Right cardiac atrium (tissue), 5 donors: ENCODE measurements at places on chromosomes 2 and 18. TPM values are rescaled to one million over a fixed set of nuclear protein-coding genes. Genes with fewer than 3 reads are reported as not detected.

Gene SNORC
- total RNA-seq: 1.6 TPM

Gene C2orf66
- not detected for total RNA-seq

Gene NEURL3
- not detected for total RNA-seq

Gene RAB27B
- total RNA-seq: 0.29 TPM

Gene FLACC1
- 6.8 TPM for total RNA-seq

Gene SYT4
- total RNA-seq: 1.0 TPM

Gene KIF3C
- 4.0 TPM for total RNA-seq

Gene MC4R
- not detected for total RNA-seq

- no peak for DNase-seq
Measured at GRCh38 chr2:31038385-31038784, 99.9 kb downstream of the GALNT14 start.

DNA sequence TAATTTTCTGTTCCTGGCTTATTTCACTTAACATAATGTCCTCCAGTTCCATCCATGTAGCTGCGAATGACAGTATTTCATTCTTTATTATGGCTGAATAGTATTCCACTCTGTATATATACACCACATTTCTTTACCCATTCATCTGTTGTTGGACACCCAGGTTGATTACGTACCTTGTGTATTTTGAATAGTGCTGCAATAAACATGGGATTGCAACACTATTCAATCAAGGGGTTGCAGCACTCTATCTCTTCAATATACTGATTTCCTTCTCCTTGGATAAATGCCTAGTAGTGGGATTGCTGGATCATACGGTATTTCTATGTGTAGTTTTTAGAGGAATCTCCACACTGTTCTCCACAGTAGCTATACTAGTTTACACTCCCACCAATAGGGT is 61.3 kb downstream of the THADA start:
- DNase-seq: no peak

- DNase-seq: no peak
Measured at GRCh38 chr2:115549611-115550130, 1107.2 kb downstream of the DPP10 start.

GRCh38 chr2:86787736-86788135 is 3.0 kb downstream of the CD8A start:
- peak; percentile 41 for DNase-seq

DNA sequence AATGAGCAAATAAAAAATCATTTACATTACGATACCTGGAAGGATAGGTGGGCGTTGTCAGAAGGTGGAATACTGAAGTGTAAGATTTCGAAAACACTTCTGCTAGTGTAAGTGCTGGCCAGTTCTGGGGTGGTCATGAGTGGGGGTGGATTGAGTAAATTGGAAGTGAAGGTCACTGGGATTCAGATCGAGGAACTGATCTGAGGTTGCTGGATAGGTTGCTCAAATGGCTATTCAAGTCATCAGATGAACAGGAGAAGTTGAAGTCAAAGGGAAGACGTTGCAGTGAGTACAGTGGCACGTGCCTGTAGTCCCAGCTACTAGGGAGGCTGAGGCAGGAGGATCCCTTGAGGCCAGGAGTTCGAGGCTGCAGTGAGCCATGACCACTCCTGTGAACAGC is 95.7 kb downstream of the MALT1 start:
- DNase-seq: no peak

- no peak for DNase-seq
Measured at GRCh38 chr2:234747032-234747431, 204.8 kb upstream of the SH3BP4 start.

DNA sequence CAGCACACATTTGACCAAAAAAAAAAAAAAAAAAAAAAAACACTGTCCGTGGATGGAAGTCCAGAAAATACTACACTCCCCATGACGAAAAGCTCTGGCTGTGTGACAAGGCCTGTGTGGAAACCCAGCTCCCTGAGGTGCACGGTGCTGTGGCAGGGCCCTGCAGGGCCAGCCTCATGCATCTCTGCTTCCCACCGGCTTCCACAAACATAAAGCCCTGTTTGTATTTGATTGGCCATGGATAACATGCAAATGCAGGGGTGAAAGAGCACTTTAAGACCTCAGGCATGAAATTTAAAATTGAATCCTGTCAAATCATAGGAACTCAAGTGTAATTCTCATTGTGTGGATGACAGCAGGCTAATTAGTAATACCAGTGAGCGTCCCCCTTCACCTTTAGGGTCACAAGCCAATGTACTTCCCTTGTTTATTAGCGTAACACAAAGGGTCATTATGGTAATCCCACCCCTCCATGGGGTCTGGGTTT is 757.2 kb downstream of the GALR1 start:
- no peak for DNase-seq

- peak; percentile 24 for DNase-seq
Measured at GRCh38 chr18:34493566-34494358, 216.3 kb upstream of the DTNA start.

DNA sequence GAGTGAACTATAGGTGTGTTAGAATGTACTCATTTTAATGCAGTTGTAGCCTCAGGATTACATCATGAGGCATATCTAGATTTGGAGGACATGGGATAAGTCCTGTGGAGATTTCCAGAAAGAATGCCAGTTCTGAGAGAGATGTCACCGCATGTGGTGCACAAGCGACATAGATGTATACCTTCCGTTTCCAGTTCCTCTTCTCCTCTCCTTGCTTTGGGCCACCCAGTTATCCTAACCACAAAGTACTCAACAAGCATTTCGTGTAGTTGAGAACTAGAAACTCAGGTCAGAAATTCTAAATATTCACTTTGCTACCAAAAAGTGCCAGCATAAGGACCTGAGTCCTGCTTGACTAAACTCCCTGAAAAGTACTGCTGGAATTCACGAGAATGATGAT is 66.5 kb downstream of the KCTD18 start:
- DNase-seq: no peak

DNA sequence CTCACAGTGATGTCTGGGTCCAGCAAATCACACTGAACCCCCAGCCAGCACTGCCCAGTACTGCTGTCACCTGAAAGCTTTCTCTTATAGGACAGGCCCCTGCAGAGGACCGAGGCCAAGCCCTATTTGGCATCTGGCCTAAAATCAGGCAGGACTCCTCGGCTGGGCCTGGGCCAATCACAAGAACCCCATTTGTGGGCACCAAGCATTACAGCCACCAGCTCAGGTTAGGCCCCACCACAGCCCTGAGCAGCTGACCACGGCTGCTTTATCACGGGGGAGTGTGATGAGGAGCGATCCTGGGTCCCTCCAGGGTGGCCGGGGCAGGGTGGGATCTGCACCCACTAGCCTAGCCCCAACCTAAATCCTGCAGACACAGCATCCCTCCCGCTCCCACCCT is 8.2 kb downstream of the BIN1 start:
- peak; percentile 38 for DNase-seq

DNA sequence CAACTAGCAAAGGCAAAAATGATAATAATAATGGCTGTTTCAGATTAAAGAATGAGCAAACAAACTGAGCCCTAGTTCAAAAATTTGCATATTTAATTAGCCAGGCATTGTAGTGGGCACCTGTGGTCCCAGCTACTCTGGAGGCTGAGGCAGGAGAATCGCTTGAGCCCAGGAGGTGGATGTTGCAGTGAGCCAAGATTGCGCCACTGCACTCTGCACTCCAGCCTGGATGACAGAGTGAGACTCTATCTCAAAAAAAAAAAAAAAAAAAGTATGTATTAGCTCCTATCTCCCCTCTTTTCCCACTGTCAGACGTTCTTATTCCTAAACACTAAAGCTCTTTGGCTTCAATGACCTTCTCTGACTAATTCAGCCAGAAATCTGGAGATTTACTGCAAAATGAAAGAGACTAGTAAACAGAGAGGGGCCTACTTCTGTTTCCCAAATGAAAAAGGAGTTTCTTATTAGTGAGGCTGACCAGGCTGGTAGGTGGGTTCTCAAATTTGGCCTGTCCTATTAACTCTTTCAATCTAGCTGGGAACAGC is 3.9 kb upstream of the SRBD1 start:
- DNase-seq: no peak

- DNase-seq: no peak
Measured at GRCh38 chr2:224850081-224850480, 133.9 kb upstream of the CCDC195 start.

GRCh38 chr18:23415515-23415914 is 37.6 kb upstream of the RIOK3 start:
- no peak for DNase-seq
